ENCODE measurements at places on chromosomes 7 and 10.

- no peak for DNase-seq
These were observed 539.1 kb downstream of the PTPRN2 start for GRCh38 chr7:158048569-158048968.

- DNase-seq: no peak
These were observed 1.7 kb downstream of the VPS37D start for GRCh38 chr7:73669288-73669701.

DNA sequence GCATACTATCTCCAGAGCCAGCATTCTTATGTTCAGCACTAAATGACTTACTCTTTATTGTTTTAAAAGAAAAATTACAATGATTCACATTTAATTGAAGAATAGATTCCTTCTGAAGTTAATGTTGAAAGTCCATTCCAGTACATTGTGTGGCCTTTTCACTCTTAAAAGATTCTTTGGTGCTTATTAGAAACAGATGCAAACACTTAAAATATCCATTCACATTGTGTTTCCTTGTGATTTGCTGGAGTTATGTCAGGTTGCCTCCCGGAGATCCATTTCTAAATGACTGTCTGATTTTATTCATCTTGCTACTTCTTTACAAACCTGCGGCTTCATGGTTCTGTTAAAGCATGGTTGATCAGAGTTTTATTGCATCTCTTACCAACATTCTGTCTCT, 152.8 kb downstream of the FOXP2 start:
- no peak for DNase-seq

DNA sequence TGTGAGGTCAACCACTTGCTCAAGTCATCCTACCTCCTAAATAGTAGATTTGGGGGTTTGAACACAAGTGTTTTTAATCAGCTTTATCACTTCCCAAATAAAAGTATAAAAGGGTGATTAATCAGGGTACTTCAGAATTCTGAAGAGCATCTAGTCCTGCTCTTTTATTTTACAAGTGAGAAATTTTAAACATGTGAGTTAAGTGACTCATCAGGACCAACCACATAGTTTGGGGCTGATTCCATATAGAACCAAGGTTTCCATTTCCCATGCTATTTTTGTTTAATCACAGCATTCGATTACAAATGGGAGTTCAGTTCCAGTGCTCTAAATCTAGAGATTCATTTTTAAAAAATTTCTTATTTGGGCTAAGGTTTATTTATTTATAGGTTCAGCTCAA, 113.4 kb downstream of the GPR158 start:
- no peak for DNase-seq

- no peak for DNase-seq
These were observed 179.6 kb upstream of the PHYHIPL start for GRCh38 chr10:58996866-58997265.

GRCh38 chr7:45071528-45071927, 17.2 kb downstream of the NACAD start:
- no peak for DNase-seq

DNA sequence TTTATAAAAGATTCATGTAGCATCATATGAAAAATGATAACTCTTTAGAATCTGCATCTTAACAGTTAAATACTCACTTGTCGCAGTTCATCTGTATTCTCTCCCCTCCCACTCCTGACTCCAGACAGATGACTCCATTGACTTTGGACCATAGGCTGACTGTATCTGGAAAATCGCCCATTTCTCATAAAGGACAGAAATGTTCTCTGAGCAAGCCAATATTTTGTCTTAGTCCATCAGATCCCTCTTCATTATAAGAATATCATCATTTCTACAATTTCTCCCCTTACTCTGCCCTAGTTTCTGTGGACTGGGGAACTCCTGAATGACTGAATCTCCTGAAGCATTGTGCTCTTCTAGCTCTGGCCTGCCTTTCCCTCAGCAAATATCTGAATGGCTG, 125.4 kb downstream of the SEMA3D start:
- no peak for DNase-seq

DNA sequence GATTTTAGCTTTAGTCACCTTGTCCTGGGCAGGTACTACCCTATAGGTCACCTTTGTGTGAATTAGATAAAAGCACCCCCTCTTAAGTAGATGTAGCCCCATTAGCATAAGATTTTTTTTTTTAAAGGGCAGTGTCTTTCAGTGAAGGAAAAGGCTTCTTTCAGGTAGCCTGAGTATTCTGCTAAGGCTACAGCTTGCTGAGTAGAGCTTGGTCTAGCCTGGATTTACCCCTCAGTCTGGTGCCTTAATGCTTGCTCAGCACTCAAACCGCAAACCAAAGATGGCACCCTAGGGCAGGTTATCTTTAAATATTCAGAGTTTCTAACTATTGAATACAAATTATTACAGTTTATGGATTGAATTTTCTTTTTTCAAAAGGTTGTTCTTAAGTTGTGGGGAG, 83.4 kb downstream of the GLCCI1 start:
- no peak for DNase-seq

GRCh38 chr7:30186725-30187124, 51.9 kb downstream of the MTURN start:
- DNase-seq: no peak

GRCh38 chr7:36210291-36210922, 57.4 kb downstream of the EEPD1 start:
- DNase-seq: no peak

- DNase-seq: no peak
These were observed 44.6 kb downstream of the BMS1 start for GRCh38 chr10:42827201-42827600.

- no peak for DNase-seq
These were observed 66.5 kb downstream of the VPS50 start for GRCh38 chr7:93298671-93299070.

DNA sequence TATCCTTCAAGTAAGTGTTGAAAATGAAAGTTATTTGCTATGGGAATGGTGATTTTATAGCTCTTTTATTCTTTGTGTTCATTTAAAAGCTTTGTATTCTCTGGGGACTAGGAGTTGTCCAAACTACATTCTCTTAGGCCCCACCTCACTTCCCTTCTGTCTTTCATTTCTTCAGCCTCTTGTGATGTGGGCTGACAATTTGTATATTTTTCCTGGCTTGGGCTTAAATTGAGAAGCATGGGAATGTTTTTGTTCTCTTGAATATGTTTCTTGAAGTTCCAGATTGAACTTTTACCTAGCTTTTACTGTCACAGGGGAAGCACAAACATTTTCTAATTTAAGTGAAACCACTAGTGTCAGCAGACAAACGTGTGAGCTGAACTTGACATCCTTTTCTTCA, 27.9 kb downstream of the BBS9 start:
- DNase-seq: no peak

- no peak for DNase-seq
These were observed 15.0 kb downstream of the TNKS2 start for GRCh38 chr10:91813251-91813650.

DNA sequence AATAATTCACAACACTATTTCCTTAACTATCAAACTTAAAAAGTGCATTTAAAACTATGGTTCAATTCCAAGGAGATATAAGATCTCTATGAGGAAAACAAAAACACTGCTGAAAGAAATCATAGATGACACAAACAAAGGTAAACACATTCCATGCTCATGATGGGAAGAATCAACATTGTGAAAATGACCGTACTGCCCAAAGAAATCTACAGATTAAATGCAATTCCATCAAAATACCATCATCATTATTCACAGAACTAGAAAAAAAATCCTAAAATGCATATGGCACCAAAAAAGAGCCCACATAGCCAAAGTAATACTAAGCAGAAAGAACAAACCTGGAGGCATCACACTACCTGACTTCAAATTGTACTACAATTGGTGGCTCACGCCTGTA, 159.9 kb upstream of the EEPD1 start:
- no peak for DNase-seq

- DNase-seq: no peak
These were observed 6.9 kb downstream of the C7orf57 start for GRCh38 chr7:48042216-48042615.

DNA sequence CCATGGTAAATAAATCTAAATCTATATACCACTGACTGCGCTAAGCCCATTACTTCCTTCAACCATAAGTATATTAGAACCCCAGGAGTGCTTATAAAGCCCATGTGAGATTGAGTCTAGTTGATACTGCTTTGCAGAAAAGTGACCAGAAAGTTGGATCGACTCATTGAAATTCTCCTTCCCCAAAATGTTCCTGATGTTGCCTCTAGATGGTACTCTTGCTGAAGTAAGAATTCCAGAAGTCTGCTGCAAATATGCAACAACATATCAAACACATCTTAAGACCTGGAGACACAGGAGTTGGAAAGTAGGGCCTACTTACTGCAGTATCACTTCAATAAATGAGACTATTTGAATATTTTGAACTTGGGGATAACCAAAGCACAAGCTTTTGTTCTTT, 550.8 kb downstream of the IPMK start:
- DNase-seq: no peak

- no peak for DNase-seq
These were observed 18.4 kb downstream of the ST8SIA6 start for GRCh38 chr10:17435953-17436352.

GRCh38 chr7:13057462-13058200, 370.2 kb downstream of the ARL4A start:
- no peak for DNase-seq

DNA sequence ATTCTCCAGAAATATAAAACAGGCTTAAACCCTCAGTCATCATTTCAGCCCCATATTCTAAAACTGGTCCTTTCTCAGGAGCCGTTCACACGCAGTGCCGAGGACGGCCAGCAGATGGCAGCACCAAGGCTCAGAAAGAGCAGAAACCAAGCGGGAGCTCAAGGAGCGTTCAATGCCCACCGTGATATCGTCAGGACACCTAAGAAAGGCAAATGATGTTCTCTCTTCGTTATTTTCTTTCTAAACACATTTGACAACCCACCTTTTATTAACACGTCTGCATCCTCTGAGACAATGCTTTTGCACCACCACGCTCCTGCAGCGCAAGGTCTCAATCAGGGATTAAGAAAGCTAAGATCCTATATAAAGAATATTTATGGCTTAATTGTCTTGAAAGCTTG, 45.7 kb upstream of the RBM33 start:
- DNase-seq: peak; percentile 84

DNA sequence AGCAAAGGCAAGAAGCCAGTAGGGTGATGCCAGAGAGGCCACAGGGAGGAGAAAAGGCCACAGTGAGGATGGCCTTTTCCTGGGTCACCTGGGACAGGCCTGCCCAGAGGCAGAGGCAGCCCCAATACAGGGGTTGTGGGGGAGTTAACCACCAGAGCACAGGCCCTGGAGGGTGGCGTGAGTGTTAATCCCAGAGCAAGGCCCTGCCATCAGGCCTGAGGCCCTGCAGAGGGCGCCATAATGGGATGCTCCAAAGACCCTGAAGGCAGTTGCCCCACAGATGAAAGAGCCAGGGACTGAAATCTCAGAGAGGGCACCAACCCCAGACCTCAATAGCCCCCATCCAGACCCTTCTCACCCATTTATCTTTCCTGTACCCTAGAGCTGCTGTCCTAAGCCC, 23.9 kb downstream of the SLC13A4 start:
- DNase-seq: peak; percentile 10

DNA sequence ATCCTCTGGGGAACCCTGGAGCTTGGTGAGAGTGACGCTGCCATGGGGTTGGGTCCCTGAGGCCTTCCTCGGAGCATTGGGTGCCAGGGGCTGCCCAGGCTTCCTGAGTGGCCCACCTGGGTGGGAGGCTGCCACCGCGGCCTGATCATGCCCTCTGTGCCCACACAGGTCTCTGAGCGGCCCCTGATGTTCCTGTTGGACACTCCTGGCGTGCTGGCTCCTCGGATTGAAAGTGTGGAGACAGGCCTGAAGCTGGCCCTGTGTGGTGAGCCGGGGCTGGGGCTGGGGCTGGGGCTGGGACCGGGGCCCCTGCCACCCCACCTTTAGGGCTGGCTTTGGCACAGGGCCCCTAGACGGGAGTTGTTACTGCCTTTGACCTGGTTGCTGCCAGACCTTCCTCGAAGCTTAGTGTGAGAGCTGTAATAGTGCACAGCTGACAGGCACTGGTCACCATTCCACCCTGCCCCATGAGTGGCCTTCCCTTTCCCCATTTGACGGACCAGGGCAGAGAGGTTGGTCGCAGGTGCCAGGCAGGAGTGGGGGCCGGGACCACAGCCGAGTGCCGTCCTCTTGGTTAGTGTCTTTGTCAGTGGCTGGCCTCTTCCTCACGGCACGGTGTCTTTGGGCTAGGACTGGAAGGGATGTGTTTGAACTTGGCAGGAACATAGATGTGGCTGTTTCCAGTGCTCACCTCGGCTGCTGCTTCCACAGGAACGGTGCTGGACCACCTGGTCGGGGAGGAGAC, 8.2 kb downstream of the MTG1 start:
- DNase-seq: no peak

- DNase-seq: no peak
These were observed 37.4 kb upstream of the CFAP46 start for GRCh38 chr10:132979491-132980425.

- no peak for DNase-seq
These were observed 156.3 kb downstream of the NEURL1 start for GRCh38 chr10:103649654-103650423.

- DNase-seq: no peak
These were observed 120.6 kb upstream of the NRP1 start for GRCh38 chr10:33455029-33455428.

DNA sequence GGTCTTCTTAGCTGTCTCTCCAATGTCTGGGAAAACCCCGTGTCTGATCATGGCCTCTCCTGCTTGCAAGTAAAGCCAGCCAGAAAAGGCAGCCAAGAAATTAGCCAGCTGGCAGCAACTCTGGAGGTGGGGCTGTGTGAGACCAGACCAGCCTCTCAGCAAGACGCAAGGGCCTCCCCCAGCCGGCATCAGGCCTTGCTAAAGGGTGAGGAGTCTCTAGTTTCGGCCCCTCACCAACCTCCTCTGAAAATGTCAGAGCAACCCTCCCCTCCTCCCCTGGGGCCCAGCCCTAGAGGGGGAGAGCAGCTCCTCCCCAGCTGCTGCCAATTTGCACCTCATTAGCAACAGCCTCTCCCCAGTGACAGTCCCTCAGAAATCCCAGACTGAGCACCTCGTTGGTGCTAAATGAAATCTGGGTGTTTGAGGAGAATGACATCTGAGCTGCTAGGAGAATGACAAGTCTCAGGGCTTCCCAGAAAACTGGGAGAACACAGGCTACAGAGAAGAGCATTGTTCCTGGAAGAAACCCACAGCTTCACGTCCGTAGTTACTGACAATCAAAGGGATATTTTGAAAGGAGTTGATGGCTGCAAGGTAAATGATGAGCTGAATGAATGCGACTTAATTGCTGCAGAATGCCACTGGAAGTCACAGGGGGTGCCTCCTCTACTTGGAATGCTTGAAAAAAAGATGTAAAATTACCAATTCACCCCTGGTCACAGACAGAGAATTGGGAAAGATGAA, 25.9 kb downstream of the DGKI start:
- no peak for DNase-seq

- no peak for DNase-seq
These were observed 8.2 kb downstream of the TRA2A start for GRCh38 chr7:23523486-23524075.

DNA sequence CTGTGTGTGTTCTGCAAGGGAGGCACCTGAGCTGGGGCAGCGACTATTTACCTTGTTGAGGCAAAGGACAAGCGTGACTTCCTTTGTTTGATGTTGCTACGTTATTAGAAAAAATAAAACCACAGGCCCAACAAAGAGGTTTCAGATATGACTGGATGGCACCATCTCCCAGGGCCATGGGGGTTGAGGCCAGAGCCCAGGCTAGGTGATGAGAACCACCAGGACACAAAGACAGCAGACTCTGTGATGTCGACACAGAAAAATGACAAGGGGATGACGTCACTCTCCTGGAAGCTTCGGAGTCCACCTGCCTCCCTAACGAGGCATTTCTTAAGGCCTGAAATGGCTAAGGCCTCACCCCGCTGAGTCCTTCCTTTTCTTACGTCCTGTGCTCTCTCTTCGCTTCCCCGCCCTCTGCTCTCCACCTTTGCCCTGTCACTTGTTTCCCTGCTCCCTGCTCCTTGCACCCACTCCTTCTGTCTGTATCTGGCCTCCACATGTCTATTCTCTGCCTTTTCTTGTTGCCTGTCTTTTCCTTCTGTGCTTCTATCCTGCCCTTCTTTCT, 83.0 kb upstream of the ADRB1 start:
- DNase-seq: peak; percentile 73

All from activated CD4-positive, alpha-beta T cell treated with anti-CD3 and anti-CD28 coated beads, Interleukin-2, amount 50 U/mL, for 16 hours (primary cell).